ENCODE measurements at places on chromosomes 7 and 10.

GRCh38 chr7:80386686-80387085 lies 125.2 kb downstream of the GNAT3 start:
- DNase-seq = no peak

- no peak for DNase-seq
These were observed 298.5 kb upstream of the KLF6 start for GRCh38 chr10:4083509-4084003.

DNA sequence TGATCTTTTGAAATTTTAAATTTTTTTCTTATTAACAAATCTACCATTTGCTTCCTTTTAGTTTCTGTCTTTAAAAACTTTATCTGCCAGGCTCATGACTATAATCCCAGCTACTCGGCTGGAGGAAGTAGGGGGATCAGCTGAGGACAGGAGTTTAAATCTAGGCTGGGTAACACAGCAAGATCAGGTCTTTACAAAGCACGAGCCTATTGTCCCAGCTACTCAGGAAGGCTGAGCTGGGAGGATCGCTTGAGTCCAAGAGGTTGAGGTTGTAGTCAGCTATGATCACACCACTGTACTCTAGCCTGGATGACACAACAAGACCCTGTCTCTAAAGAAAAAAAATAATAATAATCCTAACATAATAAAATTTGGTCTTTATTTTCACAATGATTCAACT lies 17.5 kb downstream of the DPY19L1 start:
- DNase-seq = no peak

GRCh38 chr10:127836966-127837365 lies 55.8 kb downstream of the CLRN3 start:
- no peak for DNase-seq

DNA sequence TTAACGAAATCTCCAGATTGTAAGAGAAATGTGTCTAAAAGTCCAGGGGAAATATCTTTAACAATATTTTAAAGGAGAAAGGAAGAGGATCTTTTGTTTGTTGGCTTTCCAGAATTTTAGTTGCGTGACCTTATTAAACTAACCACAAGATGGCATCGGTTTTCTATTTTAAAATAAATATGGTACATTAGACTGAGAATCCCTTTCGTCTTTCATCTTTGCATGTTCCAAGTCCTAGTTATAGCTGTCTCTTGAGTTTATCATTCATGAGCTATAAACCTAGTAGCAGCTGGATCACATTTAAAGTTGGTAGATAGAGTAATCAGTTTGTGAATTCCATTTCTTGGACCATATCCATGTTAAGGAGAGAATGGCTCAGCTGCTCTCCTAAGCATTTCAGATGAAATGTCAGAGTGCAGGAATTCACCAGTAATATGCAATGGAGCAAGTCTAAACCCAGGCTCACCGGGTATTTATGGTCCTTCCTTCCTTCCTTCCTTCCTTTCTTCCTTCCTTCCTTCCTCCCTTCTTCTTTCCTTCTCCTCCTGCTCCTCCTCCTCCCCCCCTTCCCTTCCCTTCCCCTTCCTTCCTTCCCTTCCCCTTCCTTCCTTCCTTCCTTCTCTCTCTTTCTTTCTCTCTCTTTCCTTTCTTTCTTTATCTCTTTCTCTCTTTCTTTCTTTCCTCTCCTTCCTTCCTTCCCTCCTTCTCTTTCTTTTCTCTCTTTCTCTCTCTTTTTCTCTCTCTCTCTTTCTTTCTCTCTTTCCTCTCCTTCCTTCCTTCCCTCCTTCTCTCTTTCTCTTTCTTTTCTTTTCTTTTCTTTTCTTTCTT lies 57.8 kb upstream of the RAB18 start:
- DNase-seq = peak; percentile 34

- DNase-seq = no peak
These were observed 19.6 kb downstream of the WIPF3 start for GRCh38 chr7:29825775-29826529.

GRCh38 chr7:3404501-3404900 lies 103.4 kb downstream of the SDK1 start:
- DNase-seq = peak; percentile 83
